ENCODE measurements at places on chromosomes 2 and 18.

DNA sequence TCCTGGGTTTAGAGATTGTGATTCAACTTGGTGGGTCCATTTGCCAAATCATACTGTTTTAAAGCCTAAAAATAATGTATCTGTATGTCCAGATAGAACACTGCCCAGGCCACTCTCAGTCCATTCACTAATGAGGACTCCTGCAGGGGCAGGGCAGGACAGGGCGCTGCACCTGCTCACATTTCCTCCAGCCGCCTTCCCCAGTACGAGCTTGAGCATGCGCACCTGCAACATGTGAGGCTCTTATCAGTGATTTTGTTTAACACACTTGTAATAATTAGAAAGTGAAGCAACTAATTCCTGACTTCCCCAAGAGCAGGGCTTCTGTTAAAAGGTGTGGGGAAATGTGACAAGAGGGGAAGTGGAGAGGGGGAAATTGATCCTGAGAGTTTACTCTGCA is 89.7 kb downstream of the AFF3 start:
- no peak for DNase-seq

DNA sequence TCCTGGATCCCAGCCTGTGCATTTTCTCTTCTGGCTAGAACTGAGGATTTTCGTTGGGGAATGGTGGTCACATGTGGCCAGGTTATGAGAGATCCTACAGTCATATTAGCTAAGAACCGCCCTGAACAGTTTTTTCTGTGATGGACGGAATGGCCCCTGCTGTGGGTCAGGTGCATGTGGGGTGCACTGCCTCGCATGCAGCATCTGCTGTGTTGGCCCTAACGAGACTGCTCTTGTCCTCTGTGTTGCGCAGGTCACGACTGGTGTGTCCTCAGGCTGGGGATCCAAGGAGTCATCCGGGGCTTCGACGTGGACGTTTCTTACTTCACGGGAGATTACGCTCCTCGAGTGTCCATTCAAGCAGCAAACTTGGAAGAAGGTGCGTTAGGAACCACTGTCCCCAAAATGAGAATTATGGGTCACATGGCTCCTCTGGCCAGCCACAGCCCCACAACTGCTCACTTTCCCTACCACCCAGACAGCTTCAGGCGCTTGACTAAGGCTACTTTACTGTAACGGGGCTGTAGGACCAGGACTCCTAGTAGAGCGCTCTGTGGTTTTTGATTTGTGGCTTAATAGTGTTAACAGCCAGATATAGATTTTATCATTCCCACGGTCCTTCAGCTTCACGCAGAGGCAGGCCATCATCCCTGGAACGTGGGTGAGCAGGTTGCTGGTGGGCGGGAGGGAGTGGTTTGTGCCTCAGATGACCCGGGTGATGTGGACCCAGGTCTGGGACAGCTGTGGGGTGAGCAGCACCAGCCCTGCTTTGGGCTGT is 21.8 kb downstream of the ALLC start:
- no peak for DNase-seq

GRCh38 chr2:172409042-172409441 is 18.3 kb upstream of the ITGA6 start:
- no peak for DNase-seq

DNA sequence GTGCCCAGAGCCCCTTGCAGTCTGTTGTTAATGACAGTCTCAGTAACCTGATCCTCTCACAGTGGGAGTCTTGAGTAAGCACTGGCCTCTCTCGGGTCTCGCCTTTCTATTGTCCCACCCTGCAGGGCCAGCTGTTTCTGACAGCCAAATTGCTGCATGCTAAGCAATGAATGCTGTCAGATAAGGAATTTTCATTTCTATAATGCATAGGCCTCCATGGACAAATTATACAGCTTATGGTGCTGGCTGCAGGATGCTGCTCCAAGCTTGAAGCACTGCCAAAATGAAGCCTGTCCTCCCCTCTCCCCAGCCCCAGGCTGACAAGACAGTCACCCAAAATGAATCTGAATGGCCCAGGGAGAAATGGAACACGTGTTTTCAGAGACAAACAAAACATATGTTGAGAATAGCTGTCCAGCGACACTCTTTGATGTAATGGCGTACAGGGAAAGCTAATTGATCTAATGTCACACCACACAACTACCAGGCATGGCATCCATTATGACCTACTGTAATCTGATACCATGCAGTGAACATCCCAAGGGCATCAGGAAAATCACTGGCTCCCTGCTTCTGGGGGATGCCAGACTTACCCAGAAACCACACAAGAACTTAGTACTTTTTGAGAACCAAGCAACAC is 36.8 kb downstream of the ACVR1 start:
- no peak for DNase-seq

- DNase-seq = no peak
These were observed 35.3 kb downstream of the ACVR1C start for GRCh38 chr2:157593411-157593810.

GRCh38 chr2:105373895-105374401 is 24.9 kb downstream of the FHL2 start:
- no peak for DNase-seq

DNA sequence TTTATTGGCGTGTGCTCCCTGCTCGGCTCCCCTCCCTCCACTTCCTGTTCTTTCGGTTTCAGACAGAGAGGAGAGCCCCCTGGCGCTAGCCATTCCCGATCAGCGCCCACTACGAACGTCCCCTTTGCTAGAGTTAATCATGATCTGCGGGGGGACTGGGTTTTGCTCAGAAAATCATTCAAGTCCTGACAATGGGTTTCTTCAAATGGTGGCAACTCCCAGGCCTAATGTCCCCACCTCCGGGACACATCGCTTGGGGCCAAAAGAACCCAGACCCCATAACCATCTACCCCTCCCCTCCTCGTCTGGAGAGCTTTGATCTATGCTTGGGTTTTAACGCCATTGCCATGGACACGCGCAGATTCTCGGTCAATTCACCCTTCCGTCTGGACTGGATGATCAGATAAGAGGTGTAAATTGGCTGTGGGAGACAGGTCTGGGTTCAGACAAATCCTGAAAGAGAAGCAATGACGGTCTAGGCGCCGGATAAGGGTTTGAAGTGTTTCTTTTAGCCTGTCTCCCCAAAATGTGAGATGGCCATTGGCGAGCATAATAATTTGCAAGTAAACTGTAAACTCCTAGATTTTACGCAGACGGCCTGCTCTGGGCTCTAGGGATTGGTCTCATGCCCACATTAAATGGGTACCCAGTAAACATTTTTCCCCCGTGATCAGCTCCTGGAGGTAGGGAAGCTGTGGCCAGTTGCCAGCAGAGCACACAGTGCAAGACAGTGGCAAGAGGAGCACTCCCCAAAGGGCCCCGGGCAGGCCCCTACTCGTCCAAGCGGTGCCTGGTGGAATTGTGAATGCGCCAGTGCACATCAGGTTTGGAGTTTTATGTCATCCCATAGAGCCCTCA is 4.7 kb downstream of the NRP2 start:
- no peak for DNase-seq

DNA sequence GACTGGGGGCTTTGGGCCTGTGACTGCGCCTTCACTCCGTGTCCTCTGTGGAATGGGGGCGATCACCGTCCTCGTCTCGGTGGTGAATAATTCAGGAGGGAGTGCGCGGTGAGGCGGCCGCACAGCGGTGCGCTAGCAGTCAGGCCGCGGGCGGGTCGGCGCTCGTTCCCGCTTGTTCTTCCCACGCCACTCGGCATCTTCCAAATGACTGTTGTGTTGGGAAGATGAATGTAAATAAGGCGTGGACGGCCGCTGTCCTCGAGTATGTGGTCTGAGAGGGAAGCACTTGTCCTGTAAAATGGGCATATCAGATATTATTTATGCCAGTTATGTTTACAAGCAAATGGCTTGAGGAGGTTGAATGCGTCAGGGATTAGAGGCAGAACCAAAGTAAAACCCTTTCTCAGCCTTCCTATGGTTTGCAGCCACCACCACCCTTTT is 608 bp upstream of the VPS4B start:
- DNase-seq = no peak
